ENCODE measurements at places on chromosomes 11 and 22.

GRCh38 chr11:65503949-65504673 lies 5.3 kb downstream of the MALAT1 start:
- DNase-seq, result no peak

DNA sequence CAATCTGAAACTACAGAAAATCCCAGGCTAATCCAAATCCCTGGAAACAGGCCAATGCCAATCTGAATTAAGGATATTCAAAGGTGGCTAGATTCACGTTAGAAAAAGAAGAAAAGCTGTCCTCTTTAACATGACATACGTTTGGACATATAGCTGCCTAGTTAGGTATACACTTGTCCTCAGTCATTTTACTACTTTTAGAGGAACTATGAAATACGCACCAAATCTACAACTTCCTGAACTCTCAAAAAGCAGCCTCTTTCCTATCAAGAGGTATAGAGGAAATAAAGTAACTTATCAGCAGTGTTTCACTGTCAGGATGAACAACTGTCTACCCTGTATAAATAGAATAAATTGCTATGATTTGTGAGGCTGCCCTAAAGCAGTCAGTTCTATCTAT lies 24.0 kb downstream of the KMT5B start:
- DNase-seq, result no peak

DNA sequence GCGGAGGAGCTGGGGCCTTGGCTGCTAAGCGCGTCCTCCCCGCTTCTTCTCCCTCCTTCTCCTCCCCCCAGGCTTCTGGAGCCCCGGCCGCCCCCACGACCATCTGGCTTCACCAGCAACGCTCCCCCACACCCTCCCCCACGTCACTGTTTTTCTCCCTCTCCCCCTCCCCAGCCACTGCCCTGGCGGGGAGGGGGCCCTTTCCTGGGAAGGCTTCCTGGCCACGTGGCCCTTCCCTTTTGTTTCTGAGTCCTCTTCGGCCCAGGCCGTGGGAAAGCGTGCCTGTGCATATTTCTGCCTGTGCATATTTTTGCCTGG lies 27.7 kb downstream of the RTN4R start:
- peak; percentile 33 for DNase-seq

- no peak for DNase-seq
Measured at GRCh38 chr22:42586381-42586780, 28.3 kb downstream of the POLDIP3 start.

DNA sequence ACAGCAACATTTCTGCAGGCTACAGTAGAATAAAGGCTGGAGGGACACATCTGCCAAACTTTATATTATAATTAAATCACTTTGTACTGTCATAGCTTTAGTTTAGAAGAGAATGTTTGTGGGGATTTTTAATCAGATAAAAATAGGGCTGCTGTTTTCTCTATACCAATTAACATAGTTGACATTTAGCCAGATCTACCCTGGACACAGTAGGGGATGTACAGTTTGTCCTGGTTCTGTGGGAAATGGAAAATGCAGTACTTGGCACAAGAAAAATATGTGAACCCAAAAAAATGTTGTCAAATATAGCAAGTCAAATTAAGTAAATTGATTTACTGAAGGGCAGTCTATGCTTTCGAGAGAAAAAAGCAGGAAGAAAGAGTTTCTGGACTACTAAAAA lies 20.8 kb upstream of the PICALM start:
- no peak for DNase-seq

- peak; percentile 29 for DNase-seq
Measured at GRCh38 chr22:44337678-44338004, 24.9 kb upstream of the SHISAL1 start.

DNA sequence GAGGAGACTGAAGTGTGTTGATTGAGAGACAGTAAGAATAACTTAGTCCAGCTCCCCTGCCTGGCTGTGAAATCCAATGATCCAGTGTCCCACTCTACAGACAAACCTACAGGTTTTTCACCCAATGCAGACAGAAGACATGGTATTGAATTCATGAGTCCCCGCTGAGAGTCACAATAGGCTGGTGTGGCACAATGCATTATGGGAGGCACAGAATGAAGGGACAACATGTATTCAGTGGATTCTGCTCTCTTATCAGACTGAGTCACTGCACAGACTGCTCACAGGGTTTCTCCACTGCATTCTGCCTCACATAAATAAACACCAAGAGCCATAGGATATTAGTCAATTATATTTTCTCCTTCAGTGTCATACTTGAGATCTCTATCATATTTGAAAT lies 55.2 kb upstream of the TOP3B start:
- DNase-seq, result no peak

GRCh38 chr11:69512136-69512535 lies 30.7 kb downstream of the LINC01488 start:
- no peak for DNase-seq

DNA sequence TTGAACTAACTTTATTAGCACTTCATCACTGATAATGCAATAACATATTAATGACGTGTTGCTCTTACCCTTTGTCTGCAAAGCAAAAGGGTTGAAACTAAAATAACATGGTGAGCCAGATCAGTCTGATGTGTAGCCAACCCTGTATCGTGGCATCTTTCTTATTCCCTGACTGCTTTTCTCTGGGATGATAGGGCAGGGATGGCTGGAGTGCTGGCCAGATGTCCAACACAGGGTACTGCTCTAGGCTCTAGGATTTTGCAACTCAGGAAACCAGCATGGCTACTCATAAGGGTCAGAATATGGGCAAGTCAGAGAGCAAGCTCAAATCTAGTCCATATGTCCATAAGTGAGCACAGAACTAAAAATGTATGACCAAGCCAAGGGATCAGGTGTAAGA lies 129.1 kb downstream of the SLC17A6 start:
- no peak for DNase-seq

DNA sequence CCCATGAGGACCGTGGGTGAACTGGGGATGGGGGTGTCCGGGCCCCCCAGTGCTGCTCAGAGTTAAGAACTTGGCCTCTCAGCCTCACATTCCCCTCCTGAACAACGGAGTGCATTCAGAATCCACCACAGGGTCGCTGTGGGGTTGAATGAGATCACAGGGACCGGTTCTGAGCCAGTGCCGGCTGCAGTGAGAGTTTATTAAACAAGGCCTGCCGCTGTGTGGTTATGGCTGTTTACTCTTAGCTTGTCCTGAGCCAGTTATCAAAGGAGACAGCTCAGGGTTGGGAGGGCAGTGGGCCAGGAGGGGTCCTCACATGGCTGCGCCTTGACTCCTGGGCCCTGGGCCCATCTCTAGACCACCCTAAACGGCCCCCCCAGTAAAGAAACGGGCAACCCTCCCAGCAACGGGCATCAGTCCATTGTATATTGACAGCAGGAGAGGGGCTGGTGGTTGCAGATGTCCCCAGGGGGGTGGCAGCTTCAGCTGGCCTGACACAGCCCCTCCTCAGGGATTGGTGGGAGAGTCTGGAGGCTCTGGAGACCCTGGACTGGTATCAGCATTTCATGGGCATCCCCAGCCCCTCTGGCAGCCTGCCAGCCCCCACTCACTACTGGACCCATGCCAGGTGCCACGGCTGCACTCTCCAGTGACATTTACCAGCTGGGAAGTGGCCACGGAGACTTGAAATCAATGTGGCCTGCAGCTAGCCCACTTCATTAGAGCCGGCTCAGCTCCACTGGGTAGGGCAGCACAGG lies 15.1 kb upstream of the CABP7 start:
- DNase-seq, result peak; percentile 80

- DNase-seq, result no peak
Measured at GRCh38 chr11:120899720-120900119, 124.2 kb upstream of the TBCEL start.

DNA sequence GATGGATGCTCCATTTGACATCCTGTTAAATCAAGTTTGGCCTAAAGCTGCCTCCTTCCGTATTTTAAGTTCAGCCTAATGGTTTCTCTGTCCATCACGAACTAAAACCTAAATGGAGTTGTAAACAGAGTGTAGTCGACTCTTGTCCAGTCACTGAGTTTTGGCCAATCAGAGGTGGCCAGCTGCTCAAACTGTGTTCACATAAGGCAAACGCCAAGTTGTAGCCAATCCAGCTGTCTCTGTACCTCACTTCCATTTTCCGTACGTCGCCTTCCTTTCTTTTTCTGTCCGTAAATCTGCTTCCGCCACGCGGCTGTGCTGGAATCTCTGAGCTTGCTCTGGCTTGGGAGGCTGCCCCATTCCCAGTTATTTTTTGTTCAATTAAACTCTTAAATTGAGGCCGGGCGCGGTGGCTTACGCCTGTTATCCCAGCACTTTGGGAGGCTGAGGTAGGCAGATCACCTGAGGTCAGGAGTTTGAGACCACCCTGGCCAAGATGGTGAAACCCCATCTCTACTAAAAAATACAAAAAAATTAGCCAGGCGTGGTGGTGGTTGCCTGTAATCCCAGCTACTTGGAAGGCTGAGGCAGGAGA lies 20.7 kb upstream of the CARS1 start:
- DNase-seq, result no peak

DNA sequence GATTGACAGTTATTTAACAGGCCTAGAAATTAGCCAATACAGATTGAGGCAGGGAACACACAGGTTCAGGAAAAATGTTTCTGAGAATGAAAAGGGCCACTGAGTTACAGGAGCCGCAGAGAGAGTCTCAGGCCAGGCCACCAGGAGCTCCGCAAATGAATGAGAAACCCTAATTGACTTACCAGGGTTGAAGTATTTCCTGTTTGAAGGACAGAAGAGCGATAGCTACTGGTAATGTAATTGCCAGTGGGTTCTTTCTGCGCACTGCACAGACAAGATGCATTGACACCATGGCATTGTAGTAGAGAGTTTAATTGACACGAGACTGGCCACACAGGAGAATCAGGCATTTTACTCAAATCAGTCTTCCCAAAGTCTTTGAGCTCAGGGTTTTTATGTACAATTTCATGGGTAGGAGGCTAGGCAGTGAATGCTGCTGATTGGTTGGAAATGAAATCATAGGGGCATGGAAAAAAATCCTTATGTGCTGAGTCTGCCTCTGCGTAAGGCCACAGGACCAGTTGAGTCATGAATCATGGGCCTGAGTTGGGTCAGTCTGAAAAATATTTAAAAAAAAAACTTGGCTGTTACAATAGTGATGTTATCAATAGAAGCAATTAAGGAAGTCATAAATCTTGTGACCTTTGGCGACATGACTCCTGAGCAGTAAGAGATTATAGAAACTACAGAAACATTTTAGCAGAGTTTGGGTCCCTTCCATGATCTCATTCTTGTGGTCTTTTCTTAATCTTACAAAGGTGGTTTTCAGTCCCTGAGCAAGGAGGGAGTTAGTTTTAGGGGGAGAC lies 203.8 kb downstream of the CASP12 start:
- DNase-seq, result no peak

GRCh38 chr11:117997406-117997805 lies 11.2 kb downstream of the IL10RA start:
- no peak for DNase-seq

DNA sequence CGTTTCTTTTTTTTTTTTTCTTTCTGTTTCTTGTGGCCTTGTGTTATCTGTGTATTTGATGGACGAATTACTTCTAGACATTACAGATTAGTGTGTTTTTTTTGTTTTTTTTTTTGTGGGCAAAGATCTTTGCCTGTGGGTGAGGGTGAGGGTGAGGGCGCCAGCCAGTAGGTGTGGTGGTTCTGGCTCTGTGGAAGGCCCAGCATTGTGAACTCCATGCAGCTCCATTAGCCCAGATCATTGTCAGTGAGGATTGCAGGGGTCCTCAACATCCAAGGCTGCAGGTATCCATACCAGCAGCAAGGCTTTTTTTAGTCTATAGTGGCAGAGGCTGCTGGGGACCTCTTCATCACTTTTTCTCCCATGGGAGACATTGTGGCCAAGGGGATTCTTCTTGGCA lies 13.7 kb downstream of the BIRC2 start:
- no peak for DNase-seq

- DNase-seq, result no peak
Measured at GRCh38 chr11:371051-371450, 1.8 kb downstream of the B4GALNT4 start.

- DNase-seq, result no peak
Measured at GRCh38 chr11:91608677-91609076, 615.9 kb upstream of the FAT3 start.

DNA sequence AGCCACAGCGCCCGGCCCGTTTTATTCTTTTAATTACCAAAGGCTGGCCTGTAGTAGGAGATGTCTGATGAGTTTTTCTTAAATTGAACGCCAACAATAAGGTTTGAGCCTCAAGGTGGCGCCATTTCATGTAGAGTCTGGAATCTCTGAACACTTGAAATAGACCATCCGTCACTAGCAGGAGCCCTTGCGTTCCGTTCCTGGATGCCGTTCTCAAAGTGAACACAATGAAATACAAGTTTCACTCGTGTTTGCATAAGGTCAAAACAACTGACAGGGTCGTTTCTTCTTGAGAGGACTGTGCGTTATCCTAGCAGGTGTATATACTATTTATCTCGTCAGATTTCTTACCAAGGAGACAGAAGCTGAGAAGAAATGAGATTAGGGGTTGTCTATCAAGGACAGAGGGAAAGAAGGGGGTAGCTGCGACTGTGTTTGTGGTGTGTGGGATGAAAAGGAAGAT lies 18.7 kb upstream of the SCGB1D1 start:
- peak; percentile 19 for DNase-seq

GRCh38 chr11:14444441-14445189 lies 55.0 kb downstream of the COPB1 start:
- DNase-seq, result no peak

DNA sequence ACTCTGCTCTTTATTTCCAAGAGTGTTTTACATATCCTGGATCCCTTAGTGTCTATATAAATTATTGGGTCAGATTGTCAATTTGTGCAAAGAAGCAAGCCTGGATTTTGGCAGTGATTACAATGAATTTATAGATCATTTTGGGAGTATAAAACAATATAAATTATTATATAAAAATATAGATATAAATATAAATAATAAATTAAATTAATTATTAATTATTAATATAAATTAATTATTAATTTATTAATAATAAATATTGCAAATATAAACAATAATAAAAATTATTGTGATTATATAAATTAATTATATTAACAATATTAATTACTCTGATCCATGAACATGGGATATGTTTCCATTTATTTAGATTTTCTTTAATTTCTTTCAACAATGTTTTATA lies 32.5 kb downstream of the RTL6 start:
- no peak for DNase-seq

DNA sequence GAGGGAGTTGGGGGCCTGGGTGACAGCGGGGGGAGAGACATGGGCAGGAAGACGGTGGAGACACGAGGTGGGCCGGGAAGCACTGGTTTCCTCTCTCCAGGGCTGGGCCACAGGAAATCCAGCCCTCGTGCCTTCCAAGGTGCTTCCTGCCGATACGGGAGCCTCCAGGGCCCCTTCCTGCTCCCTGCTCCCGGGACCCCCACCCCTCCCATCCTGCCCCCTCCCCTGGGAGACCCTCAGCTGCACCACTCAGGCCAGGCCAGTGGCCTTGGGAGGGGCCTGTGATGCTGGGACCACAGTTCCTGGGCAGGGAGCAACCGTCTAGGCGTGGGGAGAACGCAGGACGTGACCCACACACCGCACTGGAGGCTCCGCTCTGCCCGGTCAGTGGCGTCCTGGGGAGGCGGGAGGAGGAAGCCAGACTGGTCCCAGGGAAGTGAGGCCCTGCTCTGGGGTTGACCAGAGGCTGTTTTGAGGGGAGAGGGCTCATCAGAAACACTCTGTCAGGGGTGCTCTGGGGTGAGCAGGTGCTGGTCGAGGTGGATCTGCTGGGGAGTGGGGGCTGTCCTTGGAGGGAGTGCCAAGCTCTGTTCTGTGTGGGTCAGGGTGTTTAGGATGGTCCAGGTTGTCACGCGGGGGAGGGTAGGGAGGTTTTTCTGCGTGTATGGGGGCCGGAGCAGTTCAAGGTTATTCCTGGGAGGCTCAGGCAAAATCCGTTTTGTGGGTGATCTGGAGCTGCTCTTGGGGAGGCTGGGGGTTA lies at the start of gene SHANK3:
TSS of gene SHANK3 (plus strand) at position 353 of the 760 bp plus-strand sequence.
- no peak for DNase-seq

- no peak for DNase-seq
Measured at GRCh38 chr11:44651535-44652155, 75.1 kb upstream of the TSPAN18 start.

All from anterior cingulate cortex (tissue), 58 donors.